ENCODE measurements at places on chromosomes 13 and 19. TPM values are rescaled to one million over a fixed set of nuclear protein-coding genes. Genes with fewer than 3 reads are reported as not detected.

- DNase-seq, result no peak
These were observed 24.2 kb downstream of the KEAP1 start for GRCh38 chr19:10478903-10479384.

GRCh38 chr13:41613984-41614661 is 156.8 kb downstream of the RGCC start:
- DNase-seq, result no peak

DNA sequence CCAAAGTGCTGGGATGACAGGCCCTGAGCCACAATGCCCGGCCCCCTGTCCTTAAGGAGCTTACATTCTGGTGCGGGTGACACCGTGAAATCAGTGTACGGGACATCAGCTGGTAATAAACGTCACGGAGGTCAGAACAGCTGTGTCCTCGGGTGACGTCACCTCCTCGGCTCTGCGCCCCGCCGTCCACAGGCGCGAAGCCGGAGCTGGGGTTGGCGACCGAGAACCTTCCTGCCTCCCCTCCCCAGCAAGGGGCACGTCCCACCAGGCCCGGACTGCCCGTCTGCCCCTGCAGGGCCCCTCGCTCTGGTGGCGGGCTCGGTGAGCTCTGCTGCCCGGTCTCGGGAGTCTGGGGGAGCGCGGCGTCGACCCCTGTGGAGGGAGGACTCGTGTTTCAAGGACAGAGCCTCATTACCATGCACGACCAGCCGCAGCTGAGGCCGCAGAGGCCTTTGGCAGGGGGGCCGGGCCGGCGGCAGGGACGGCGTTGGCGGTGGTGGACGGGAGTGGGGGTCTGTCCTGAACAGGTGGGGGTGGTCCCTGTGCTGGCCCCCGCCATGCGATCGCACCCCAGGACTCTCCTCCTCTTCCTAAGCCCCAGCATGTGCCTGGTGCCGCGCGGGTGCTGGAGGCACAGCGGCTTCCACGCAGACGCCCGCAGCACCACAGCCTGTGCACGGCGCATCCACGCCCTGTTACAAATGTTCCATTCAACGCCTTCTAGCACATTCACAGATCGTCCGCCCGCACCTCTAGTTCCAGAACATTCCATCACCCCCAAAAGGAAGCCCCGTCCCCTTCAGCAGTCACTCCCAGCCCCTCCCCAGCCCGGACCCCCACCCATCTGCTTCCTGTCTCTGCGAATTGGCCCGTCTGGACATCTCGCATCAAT is 5.4 kb downstream of the LINGO3 start:
- DNase-seq, result no peak

DNA sequence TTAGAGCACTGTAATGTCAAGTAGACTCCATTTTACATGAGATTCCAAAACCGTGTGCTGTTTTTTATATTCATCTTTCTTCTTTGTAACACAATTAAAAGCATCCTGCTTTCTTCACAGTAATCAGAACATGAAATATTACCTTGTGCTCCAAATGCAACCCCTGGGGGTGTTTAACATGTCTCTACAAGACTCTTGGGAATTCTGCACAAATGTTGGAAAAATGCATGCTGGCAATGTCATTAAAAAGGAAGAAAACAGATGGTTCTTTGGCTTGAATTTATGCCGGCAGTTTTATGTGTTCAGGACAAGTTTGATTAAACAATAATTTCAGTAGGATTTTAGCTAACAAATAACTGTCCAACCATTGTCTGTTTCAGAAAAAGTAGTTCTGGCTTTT is 159.1 kb downstream of the LIG4 start:
- no peak for DNase-seq

DNA sequence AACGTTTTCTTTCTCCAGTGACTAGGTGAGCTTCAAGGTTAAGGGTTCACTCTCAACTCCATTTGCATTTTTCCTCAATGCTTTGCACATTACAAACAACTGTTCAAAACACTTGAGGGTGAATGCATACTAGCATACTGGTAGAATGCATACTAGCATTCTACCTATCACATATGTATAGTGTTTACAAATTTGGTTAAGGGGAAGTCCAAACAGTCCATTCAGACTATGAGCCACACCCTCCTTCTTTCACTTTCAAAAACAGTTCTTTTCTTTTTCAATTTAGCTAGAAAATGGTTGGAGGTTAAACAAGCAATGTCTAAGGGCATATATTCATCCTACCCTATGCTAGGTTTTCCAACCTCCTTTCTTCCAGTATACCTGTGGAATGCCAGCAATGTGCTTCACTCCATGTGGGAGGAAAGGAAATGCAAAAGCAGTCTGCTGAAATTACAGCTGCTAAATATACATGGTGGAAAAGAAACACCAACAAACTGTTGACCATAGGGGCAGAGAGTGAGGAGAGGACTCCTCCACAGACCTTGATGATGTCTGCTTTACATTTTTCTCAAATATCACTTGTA is 102.6 kb downstream of the DOCK9 start:
- no peak for DNase-seq

- DNase-seq, result no peak
These were observed 13.1 kb upstream of the CEACAM16 start for GRCh38 chr19:44685877-44686276.

GRCh38 chr19:18225702-18226468 is at the start of gene PDE4C:
Gene PDE4C, minus strand, starts transcription at chr19:18226438. Its CDS starts 23 bp downstream, at chr19:18226415.
- no peak for DNase-seq

DNA sequence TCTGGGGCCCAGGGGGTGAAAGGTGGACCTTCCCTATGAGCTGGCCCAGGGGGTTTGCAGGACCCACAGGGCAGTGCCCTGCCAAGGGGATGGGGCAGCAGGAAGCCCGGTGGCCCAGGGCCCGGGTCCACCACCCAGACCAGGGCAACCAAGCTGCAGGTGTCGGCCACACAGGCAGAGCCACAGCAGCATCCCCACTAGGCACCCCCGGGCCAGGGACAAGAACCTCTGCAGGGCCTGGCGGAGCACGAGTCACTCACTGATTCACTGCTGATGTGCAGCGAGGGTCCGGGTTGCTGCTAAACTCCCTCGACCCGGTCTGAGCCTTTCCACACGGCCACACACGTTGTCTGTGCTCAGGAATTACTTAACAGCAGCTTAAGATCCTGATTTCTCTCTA is 8.8 kb downstream of the FZR1 start:
- no peak for DNase-seq

GRCh38 chr19:41958367-41959055 is 610 bp downstream of the RABAC1 start:
- no peak for DNase-seq

DNA sequence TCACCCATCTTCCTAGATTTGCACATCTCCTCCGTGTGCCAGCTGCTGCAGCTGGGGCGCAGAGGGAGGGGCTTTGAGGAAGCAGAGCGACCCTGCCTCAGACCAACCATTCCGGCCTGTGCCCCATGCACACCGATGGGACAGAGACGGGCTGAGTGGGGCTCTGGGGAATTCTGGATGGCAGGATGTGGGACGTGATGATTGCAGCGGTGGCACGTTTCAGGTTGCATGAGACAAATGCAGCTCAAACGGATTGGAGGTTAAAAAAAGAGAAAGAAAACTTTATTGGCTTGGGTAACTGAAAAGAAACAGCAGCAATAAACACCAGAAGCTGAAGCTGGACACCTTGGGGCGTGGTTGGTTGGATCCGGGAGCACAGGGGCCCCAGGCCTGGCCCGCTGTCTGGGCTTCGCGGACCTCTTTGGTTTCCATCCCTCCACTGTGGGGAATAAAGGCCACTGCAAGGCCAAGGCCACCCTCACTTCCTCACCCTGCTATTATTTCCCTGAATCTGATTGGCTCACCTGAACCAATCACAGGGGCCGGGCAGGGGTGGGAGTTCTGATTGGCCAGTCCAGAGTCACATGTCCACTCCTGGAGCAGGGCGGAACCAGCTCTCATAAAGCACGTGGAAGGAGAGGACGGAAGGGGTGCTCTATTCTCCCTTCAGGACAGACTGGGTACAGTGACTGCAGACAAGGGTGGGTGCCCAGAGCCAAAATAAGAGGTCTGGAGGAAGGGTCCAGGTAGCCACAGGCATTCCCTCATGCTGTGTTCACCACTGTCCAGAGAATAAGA is 6.1 kb upstream of the ZNF787 start:
- no peak for DNase-seq

GRCh38 chr19:56834564-56835375 is 5.8 kb downstream of the PEG3 start:
- DNase-seq, result no peak

The RGL3 gene
- 10.2 TPM for total RNA-seq

The ADGRE3 gene
- total RNA-seq, result not detected

The MEIOSIN gene
- total RNA-seq, result not detected

The GAPDHS gene
- not detected for total RNA-seq

The MATK gene
- 1.2 TPM for total RNA-seq

The SBSN gene
- total RNA-seq, result not detected

The NBEA gene
- total RNA-seq, result 6.1 TPM

The FBXO17 gene
- total RNA-seq, result 20.1 TPM

The CRB3 gene
- 84.5 TPM for total RNA-seq

The KIRREL2 gene
- 1.0 TPM for total RNA-seq

The CAMSAP3 gene
- 12.6 TPM for total RNA-seq

The WDR88 gene
- total RNA-seq, result not detected

The ZNF98 gene
- 3.0 TPM for total RNA-seq

The PSG4 gene
- total RNA-seq, result 3.0 TPM

All from kidney epithelial cell (primary cell).